Stimulated activated CD4-positive, alpha-beta T cell treated with anti-CD3 and anti-CD28 coated beads, TNF-alpha, amount 100 ng/mL, for 1 hour (primary cell): ENCODE measurements at places on chromosomes 11 and 22.

- no peak for DNase-seq
These were observed 3.0 kb upstream of the NRGN start for GRCh38 chr11:124736736-124737135.

- no peak for DNase-seq
These were observed 284.0 kb downstream of the KIRREL3 start for GRCh38 chr11:126716456-126717083.

GRCh38 chr11:130779943-130780342 is 136.3 kb downstream of the SNX19 start:
- DNase-seq = no peak

DNA sequence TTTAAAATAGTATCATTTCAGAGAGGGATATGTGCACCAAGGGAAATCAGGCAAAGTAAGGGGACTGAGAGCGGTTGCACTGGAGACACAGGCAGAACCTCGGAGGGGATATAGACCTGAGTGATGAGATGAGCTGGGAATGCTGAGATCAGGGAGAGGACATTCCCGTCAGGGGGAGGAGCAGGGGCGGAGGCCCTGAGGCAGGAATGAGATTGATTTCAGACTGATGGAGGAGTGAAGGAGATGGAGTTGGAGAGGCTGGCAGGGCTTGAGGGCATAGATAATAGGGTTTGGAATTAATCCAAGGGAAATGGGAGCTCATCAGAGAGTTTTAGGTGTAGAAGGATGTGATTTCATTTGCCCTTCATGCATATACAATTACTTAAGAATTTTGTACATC is 13.2 kb downstream of the CD6 start:
- no peak for DNase-seq

DNA sequence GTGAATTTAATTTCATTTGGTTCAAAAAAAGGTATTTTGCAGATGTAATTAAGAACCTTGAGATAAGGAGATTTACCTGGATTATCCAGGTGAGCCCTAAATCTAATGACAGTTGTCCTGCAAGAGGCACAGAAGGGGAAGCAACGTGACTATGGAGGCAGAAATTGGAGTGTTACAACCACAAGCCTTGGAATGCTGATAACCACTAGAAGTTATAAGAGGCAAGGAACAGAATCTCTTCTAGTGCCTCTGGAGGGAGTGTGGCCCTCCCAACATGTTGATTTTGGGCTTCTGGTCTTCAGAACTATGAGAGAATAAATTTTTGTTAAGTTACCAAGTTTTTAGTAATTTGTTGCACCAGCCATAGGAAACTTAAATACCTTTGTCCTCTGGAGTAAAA is 32.8 kb downstream of the RRM1 start:
- DNase-seq = no peak

DNA sequence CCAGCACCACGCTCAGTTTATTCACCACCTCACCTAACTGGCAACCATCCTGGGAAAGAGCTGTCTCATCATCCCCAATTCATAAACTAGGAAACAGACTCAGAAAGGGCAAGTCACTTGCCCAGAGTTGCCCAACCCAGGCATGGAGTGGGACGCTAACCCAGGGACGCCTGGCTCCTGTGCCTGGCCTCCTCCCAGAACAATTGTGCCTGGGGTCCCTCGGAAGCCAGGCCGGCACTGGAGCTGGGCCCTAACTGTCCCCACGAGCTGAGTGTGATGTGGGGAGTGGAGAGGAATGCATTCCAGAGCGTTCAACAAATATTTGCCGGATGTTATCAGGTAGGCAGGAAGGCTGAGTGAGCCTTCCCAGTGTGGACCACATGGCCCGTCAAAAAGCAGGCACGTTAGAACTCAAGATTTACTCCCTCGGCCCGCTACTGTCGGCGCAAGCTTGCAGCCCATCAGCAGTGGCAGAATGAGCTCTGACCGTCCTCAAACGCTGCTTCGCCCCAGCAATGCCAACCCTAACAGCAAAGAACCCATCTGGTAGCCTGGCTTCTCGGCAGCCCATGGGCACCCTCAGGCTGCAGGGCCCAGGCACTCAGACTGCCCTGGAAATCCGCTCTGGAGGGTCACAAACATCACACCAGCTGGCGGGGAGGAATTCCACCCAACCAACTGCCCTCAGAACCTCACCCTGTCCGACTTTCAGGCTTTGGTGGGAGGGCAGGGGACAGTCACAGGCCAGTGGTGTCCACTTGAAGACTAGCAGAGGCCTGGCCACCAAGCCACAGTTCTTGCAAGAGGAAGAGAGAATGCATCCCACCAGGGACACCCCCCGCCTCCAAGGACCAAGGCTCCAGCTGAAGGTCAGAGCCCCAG is 35.6 kb downstream of the MYH9 start:
- DNase-seq = no peak

- no peak for DNase-seq
These were observed 44.0 kb downstream of the SMIM38 start for GRCh38 chr11:69199583-69200315.

- DNase-seq = no peak
These were observed 98.9 kb downstream of the ETS1 start for GRCh38 chr11:128488471-128488870.

- no peak for DNase-seq
These were observed 37.1 kb downstream of the KCNQ1OT1 start for GRCh38 chr11:2662430-2663299.

DNA sequence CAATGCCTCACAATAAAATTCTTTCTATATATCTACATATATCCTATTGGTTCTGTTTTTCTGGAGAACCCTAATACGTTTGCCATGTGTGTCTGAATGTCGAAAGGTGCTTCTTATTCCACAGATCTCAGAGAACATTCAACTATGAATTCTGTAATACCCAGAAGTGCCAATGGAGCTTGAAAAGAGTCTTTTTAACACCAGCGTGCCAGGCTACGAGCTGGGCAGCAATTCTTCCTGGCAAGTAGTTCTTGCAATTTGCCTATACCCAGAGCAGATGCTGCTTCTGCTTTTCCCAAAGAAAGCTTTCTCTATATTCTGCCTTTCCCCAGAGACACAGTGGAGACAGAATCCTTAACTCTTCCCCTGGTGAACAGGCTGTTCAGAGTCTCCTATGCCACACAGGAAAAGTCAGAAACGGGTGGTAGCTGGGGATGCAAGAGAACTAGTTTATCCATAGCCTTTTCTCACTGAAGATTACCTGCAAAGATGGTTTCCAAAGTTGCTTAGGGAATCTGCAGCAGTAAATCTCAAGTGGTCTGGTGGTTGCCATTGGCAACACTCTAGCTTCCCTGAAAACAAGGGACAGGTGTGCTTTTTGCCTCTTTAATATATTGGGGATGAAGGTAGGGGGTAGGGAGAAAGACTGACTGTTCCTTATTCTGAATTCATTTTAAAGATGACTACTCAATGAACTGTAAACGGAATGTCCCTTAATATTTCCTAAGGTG is 16.8 kb upstream of the PAFAH1B2 start:
- no peak for DNase-seq
